HuH-7 (cell line): ENCODE measurements at places on chromosomes 3 and 15.
A peak's percentile ranks its signal among the peaks of the same experiment; 100 is the strongest.

DNA sequence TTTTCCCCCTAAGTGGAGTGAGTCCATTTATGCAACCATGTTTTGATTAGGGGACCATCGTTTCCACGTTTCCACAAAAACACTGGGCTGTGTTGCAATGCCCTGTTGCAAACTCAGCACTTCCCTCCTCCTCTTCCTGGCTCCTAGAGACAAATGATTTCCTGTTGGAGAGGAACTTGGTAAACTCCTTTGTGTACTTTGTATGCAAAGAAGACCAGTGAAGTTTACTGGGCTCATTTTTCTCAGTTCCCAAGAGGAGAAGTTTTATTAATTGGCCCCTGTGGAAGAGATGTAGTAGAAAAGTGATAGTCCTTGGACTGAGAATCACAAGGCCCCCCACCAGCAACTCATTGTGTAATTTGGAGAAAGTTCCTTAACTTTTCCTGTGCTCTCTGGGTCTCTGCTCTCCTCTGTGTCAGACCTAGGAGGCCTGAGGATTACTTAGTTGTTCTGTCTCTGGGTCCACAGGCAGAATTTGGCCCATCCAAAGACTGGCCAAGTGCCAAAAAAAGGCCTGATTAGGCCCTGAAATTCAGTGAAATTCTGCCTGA, 95.0 kb downstream of the ATG7 start:
- peak; percentile 42 for DNase-seq

GRCh38 chr15:29945943-29946596, 123.8 kb upstream of the TJP1 start:
- no peak for DNase-seq

GRCh38 chr3:154730186-154730585, 300.2 kb upstream of the GPR149 start:
- no peak for DNase-seq

GRCh38 chr3:31567036-31567435, 34.3 kb downstream of the STT3B start:
- DNase-seq: peak; percentile 36

DNA sequence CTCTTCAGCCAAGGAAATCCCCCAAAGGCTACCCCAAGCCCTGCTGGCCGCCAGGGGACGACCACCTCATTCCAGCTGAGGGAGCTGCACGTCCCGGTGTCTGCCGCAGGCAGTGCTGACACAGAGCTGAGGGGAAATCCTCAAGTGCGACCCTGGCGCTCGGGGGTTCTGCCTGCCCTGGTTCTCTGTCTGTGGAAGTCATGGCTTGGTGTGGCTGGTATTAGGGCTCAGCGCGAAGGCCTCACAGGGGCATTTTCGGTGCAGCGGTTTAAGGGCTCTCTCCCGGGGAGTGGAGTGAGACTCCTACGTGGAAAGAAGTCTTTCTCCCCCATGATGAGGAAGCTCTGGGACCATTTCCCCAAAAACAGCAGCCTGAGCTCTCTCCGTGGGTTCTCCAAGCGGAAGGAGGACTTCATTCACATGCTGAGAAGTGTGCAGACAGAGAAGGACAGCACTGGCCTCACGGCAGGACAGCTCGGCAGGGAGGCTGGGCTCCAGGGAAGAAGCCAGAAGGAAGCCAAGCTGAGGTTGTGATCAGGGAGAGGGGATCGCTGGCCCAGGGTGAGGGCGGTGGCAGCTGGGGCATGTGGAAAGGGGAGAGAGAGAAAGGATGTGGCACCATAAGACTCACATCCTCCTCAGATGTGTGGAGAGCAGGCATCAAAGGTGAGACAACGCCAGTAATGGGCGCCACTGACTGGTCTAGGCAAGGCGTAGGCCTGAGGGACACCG, 48.6 kb downstream of the KLF15 start:
- DNase-seq: no peak

DNA sequence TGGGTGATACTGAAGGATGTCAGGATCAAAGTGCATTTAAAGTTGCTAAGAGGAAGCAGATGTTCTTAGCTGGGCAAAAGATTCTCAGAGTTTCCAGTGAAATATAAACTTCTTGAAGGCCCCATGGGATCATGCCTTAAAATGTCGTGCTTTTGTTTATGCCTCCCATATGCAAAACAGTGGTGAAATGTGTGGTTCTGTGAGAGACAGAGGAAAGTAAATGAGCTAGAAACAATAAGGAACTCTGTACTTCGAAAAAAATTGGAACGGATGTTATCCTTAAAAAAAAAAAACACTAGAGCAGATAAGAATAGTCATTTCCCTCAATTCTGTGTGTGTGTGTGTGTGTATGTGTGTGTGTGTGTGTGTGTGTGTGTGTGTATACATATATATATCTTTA, 497.0 kb upstream of the TBL1XR1 start:
- no peak for DNase-seq

GRCh38 chr3:194329583-194329965, 21.6 kb downstream of the CPN2 start:
- no peak for DNase-seq
